Activated CD4-positive, alpha-beta T cell treated with anti-CD3 and anti-CD28 coated beads, Interleukin-2, amount 50 U/mL, for 48 hours (primary cell): ENCODE measurements at places on chromosomes 6 and 20.
A peak's percentile ranks its signal among the peaks of the same experiment; 100 is the strongest.

GRCh38 chr20:13205425-13205824 is 15.6 kb upstream of the ISM1 start:
- no peak for DNase-seq

DNA sequence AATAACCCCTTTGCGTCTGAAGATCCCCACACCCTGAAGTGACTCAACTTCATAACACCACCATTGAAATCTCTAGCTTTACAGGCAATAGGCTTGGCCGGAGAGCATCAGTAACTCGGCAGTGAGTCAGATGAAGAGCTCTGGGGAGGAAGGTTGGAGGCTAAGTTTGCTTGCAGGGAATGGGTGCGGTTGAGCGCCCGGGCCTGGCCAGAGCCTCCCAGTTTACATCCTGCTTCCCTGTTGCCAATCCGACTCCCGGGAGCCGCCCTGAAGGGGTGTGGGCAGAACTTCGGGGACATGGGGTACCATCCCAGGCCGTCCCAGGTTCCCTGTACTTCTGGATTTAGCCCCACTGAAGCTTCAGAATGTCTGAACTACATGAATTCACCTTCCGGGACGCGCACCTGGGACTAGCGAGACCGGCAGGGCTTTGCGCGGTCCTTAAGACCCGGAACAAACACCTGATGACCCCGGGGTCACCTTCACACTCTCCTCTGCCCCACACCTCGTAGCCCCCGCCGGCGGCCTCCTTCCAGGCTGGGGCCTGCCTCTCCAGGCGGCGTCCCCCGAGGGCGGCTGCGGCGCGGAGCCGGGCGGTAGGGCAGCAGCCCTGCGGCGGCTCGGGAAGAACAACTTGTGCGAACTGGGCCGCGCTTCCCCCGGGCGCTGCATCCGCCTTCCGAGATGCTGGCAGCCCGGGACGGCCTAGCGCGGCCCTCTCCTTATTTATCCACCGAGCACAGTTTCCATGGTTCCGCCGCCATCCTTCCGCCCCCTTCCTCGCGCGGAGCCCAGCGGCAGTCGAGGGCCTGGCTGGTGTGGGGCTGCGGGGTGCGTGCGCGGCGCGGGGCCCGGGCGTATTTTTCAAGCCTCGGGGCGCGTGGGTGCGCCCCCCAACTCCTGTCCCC is 56.6 kb upstream of the RREB1 start:
- peak; percentile 31 for DNase-seq

DNA sequence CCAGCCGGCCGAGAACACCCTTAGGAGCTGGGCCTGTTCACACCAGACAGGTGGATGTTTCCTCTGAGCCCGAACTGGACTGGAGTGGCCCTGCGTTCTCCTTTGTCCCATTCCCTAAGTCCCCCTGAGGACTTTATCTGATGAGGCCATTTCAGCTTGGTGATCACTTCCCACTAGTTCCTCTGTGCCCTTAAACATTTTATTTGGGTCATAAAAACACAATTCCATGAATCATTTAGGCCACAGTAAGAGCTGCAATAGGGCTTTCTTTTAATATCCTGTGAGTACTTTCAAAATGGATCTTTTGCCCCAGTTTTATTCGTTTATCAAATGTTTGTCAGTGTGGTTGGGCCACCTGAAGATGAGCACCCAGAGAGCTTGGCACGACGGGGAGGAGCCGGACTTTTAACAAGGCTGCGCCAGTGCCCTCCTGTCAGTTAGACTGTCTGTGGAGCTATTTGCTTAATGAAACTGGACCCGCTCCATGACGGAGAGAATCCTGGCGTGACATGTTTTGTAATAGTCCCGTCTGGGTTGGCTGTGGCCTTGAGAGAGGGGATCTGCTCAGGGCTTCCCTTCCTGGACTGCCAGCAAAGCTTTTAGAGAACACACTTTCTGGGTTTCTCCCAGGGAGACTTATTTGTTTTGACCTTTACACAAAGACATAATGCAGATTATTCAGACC is 53.5 kb downstream of the ZDHHC14 start:
- DNase-seq, result no peak

DNA sequence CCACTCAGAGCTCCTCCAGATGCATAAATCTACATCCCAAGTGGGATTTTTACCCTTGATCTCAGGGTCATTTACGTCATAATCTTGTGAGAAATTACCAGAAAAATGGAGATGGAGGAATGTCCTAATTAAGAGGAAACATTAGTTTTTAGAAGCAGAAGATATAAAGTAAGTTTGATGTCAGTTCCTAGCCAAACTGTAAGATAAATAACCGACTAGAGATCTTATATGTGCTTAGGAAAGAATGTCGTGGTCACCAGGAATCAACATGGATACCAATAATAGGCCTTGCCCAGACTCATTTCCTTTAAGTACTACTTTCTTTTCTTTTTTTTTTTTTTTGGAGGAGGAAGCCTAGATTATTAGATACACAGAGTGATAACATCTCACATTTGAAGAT is 186.9 kb downstream of the UTRN start:
- DNase-seq, result no peak

DNA sequence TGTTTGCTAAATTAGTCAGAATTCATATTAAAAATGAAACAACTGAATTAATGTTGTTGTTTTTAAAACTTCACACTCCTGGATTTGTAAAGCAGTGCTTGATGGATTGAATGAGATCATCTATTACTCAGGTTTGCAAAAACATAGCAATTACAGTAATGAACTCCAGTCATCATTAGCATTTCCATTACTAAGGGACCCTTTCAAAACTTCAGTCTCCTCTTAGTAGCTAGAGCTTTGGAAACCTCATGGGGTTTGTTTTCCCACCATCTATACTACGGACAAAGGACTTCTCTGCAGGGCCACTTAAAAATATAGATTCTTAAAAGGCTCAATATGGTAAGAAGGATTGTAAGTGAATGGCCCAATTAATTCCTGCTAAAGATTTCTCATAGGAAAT is 209.9 kb upstream of the PRND start:
- DNase-seq, result no peak

DNA sequence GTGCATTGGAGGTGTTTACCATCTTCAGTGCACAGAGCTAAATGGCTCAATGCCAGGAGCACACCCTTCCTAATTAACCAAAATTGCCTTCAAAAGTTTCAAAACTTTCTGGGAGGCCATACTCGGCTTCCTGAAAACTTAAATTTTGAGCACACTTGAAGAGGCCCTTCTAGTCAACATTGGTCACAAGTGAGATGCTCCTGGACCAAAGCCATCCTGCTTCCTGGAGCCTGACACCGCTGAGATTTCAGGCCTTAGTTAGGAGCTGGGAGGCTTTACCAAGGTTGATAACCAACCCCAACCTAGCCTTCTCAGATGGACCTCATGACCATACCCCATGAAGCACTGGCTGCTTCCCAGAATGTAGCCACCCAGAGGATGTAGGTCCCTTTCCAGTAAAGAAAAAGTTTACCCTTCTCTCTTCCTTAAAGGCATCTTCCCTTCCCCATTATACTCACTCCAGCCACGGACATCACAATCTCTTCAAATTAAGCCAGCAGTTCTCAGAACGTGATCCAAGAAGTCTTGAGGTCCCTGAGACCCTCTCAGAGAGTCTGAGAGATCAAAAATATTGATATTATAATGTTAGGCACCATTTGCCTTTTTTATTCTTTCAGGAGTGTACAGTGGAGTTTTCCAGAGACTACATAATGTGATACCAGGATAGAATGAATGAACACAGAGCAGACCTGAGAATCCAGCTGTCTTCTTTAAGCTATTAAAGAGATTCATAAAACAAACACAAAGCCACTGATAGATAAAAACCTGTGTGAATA is 32.8 kb upstream of the SPTLC3 start:
- DNase-seq, result no peak

DNA sequence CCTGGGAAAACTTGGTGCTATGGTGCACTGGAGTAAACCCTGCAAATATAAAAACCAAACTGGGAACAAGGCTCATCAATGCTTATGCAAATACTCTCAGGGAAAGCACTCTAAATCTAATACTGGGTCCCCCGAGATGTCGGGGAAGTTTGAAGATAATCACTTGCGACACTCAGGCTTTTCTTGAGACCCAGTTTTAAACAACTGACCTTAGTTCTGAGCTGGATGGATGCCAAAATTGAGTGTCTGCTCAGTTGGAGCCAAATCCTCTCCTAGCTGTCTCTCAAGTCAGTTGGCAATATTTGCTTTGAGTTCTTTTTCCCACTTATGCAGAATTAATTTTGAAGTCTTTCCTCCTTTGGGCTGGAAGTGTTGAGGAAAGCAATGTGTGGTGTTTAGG is 75.5 kb upstream of the CD2AP start:
- DNase-seq, result no peak

GRCh38 chr20:53126185-53126584 is 154.0 kb downstream of the TSHZ2 start:
- no peak for DNase-seq

- peak; percentile 58 for DNase-seq
Measured at GRCh38 chr20:64069614-64070243, 6.7 kb downstream of the TCEA2 start.

- DNase-seq, result no peak
Measured at GRCh38 chr6:20167601-20168000, 44.7 kb downstream of the MBOAT1 start.

DNA sequence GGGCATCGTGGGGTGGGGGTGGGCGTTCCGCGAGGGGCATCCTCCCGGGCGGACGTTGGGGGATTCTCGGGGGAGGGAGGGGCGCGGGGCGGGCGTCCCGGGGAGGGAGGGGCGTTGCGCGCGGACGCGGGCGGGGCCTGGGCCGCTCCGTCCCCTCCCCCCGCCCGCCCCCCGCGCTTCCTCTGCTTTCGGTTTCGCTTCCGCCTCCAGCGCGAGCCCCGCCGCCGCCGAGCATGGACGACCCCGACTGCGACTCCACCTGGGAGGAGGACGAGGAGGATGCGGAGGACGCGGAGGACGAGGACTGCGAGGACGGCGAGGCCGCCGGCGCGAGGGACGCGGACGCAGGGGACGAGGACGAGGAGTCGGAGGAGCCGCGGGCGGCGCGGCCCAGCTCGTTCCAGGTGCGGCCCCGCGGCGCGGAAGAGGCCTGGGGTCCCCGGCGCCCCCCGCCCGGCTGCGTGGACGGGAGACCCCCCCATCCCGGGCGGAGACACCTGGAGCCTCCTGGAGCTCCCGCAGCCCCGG is at the start of gene OGFR:
Gene OGFR, plus strand, starts transcription at position 209 of the 528 bp plus-strand sequence. Its CDS starts 25 bp downstream, at position 234.
- DNase-seq, result peak; percentile 65
